MM.1S (cell line): ENCODE measurements at places on chromosomes 4 and X.

- no peak for DNase-seq
Observed at GRCh38 chr4:122661176-122662160, 40.6 kb upstream of the IL21 start.

DNA sequence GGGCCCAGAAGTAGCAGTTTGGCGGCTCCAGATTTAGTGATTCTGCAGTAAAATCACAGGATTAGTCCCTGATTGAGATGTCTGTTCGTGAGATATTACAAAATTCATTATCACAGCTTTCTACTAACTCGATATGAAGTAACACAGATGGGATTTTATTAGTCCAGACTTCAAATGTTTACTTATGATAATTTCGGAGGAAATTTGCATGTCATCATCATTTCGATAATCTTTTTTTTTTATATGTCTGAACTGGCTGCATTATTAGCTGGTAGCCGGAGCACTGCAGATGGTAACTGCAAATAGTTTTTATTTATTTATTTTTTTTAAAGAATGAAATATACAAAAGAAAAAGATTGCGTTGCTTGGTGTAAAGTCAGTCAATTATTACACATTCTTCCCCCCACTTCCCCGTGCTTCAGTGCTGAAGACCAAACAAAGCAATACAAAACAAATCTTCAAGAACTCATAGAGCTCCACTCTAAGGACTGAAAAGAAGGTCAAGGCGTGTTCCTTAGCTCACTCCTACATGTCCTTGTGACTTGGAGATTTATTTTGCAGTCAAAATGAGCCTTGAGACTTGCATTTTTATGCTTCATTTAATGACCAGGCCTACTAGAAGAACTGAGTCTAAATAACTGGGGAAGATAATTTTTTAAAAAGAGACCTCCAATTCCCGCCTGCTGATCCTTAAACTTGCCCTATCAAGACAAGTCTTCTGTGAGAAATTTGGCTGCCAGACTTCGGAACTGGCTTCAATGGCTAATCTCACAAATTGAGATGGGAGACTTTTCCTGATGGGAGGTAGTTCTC is 11.7 kb upstream of the PITX2 start:
- no peak for DNase-seq

GRCh38 chr4:17811078-17811603 is 362 bp downstream of the NCAPG start:
- peak; percentile 33 for DNase-seq

DNA sequence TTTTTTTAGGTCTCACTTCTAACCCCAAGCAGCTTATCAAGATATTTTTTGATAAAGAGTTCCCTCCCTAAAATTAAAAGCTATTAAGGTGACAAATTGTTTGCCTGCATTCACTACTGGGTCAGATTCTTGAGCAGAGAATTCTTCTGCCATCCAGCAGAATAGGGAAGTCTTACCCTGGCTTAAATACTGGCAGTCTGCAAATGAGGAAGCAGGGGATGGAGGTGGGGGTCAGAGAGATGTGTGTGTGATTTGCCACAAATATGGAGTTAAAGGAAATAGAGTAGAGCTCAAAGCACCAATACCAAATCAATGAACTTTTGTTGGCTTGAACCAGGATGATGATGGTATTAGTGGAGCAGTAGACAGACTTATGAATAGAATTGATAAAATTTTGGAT is 122.2 kb downstream of the ANXA5 start:
- DNase-seq = no peak

DNA sequence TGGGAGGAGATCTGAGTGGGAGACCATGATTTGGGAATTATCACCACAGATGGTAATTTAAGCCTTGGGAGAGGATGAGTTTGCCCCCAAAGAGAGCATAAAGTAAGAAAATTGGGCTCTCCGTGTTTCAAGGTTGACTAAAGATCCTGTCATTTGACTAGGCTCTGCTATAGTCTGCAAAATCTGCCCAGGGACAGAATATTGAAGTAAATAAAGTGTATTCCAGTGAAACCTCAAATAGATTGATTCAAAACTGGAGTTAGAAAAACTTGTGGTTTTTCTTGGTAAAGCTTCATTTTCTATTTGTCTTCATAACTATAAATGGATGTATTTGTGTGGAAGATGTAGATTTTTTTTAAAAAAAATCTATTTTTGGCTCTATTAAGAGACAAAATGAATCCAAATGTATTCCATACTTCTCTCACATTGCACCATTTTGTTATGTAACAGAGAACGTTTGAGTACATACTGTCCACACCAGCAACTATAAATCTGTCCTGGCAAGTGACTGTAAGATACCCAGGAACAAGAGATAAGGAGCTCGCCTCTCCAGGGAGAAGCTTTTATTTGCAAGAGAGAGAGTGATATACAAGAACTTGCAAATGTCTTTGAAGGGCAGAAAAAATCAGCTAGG is 170.2 kb downstream of the CBR4 start:
- no peak for DNase-seq

GRCh38 chr4:162874748-162875147 is 291.9 kb downstream of the NAF1 start:
- no peak for DNase-seq

- no peak for DNase-seq
Observed at GRCh38 chr4:105241451-105241850, 94.8 kb downstream of the TET2 start.

- no peak for DNase-seq
Observed at GRCh38 chr4:11429699-11430045, 978 bp upstream of the HS3ST1 start.

GRCh38 chr4:79082997-79083396 is 143.8 kb upstream of the PAQR3 start:
- DNase-seq = no peak

DNA sequence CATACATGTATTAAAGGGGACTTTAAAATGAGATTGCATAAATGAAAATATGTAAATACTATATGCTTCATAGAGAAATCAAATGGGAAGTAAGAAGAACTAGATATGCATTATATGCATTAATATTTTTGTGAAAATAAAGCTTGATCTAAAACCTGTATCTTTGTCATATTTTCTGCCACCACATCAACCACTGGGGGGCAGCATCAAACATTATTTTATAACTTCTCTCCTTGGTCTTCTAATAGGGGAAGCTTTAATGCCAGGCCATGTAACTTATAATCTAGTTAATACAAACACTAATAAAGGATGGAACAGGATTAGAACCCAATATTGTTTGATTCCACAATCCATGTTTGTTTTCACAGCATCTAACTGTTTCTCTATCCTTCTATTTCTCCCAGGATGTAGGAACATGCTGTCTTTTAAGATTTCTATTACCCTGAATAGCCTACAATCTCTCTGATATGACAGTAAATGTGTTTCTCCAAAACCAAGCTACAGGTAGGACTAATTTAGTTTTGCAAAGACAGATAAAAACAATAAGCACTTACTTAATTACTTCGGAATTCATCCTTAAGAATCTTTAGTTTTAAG is 10.0 kb downstream of the QRFPR start:
- peak; percentile 33 for DNase-seq

- no peak for DNase-seq
Observed at GRCh38 chr4:25320773-25321172, 8.2 kb downstream of the ZCCHC4 start.

DNA sequence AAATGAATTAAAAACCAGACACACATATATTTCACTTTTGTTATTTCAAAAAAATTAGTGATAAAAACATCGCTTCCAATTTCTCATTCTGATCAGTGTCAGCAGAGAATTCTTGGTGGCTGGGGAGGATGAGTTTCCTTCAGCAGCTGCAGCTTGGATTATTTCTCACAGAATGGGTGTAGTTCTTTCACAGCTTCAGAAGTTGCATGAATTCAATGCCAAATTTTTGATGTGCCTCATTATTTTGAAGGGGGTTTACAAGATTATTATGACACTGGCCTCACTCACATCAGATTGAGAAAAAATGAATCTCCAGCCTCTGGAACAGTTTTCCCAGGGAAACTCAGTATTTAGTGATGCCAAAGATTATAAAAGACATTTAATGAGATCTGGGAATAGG is 184.9 kb upstream of the WDFY3 start:
- no peak for DNase-seq

GRCh38 chr4:23660865-23661264 is 229.0 kb downstream of the PPARGC1A start:
- no peak for DNase-seq

DNA sequence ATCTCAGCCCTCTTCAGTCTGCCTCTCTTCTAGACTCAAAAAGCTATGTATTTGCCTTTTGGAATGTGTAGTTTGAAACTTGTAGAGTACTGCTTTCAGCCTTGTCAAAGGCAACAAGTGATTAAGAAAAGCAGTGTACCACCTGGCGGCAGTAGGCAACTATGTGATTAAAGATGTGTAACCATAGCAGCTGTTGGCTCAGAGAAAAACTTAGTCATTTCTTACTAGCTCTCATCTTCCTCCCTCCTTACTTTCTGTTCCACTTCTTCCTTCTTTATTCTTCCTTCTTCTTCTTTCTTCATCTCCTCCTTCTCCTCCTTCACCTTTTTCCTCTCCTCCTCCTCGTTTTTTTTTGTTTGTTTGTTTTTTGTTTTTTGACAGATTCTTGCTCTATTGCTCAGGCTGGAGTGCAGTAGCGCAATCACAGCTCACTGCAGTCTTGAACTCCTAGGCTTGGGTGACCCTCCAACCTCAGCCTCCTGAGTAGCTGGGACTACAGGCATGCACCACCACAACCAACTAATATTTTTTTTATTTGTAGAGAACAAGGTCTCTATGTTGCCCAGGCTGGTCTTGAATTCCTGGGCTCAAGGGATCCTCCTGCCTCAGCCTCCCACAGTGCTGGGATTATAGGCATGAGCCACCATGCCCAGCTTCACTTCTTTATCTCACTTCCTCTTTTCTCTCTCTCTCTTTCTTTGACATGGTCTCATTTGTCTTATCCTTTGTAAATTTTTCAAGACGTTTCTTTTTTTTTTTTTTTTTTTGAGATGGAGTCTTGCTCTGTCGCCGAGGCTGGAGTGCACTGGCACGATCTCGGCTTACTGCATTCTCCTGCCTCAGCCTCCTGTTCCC is 32.6 kb downstream of the ABHD18 start:
- peak; percentile 28 for DNase-seq

- DNase-seq = no peak
Observed at GRCh38 chrX:24167719-24168472, 18.4 kb downstream of the ZFX start.

DNA sequence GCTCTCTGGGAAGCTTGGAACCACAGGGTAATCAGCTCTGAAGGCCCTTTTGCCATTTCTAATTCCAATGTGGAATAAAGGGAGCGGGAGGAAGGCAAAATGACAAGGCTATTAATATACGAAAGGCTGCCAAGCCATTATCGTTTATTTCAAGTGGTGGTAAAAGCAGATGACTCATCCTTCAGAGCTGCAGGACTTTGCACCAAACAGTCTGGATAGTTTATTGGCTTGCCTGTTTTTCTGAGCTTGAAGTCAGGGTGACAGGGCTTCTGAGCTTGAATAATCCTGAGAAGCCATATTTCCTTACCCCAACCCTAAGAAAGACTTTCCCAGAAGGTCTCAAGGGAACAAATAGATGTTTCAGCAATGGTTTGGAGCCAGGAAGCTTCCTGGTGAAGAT is 7.7 kb upstream of the GABRE start:
- no peak for DNase-seq

- DNase-seq = peak; percentile 53
Observed at GRCh38 chr4:136571315-136571714, 961.0 kb downstream of the PCDH18 start.

DNA sequence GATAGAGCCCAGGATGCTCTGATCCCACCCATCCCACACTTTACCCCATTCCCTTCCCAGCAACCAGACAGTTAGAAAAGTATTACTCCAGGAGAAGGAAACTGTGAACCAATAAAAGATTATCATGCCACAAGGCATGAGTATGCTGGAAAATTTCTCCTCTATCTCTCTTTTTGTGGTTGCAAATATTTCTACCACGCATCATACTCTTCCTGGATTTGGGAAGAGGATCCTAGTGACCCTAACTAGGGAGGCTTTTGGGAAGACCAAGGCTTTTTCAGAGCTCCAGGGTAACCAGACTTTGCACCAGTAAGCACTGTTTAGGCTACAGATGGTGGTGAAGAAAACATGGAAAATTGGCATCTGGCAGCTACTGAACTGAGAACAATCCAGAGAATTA is 257.6 kb upstream of the CLNK start:
- no peak for DNase-seq

DNA sequence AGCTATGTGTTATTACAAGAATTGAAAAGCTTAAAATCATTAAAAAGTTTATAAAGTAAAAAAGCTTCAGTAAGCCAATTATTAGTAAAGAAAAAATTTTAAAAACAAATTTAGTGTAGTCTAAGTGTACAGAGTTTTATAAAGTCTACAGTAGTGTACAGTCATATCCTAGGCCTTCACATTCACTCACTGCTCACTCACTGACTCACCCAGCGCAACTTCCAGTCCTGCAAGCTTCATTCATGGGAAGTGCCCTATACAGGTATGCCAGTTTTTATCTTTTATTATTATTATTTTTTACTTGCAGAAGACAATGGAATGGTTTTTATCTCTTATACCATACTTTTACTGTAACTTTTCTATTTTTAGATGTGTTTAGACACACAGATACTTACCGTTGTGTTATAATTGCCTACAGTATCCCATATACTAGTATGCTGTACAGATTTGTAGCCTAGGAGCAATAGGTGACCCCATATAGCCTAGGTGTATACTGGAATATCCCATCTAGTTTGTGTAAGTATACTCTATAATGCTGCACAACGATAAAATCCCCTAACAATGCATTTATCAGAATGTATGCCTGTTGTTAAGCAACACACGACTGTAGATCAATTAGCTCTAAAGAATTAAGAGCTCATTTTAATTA is 230.7 kb downstream of the DCLK2 start:
- DNase-seq = no peak

DNA sequence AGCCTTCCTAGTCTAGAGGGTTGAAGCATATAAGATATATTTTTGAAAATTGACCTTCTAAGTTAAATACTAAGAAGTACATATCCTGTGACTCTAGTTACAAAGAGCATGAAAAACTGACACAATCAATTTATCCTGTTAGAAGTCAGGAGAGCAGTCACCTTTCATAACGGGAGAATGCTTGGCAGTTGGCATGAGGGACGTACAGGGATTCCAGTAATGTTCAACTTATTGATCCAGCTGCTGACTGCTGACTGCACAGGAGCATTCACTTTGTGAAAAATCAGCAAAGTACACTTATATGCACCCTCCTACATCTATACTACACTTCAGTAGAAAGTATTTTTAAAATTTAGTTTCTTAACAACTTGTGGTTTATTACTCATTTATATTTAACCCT is 4.2 kb downstream of the ADAMTS3 start:
- no peak for DNase-seq

DNA sequence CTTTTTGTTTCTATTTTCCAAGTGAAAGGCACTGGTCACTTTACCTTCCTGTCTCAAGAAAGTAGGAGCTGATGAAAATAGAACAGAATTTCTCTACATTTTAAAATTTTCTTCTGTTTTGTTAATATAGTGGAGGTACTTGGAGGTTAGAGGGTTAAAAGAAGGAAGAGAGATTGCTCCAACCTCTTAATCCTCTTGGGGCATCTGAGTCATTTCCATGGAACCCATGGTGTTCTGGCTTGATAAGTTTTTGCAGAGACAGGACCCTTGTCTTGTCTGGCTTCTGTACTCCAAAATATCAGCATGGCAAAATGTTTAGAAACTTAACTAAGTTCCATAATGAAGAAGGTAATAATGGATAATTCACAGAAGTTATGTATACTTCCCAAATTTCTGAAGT is 727.2 kb downstream of the C4orf33 start:
- DNase-seq = no peak
